Type B pancreatic cell (in vitro differentiated cells): ENCODE measurements at places on chromosomes 11 and 22. TPM values are rescaled to one million over a fixed set of nuclear protein-coding genes. Genes with fewer than 3 reads are reported as not detected.

The MICAL2 gene
- total RNA-seq = 35.7 and 38.0 TPM in 2 replicates

The TSSK2 gene
- not detected in 2 replicates for total RNA-seq

The MYOD1 gene
- total RNA-seq = 3.6 TPM in 1 of 2 replicates, not detected in the other

The NAT10 gene
- 46.9 and 63.5 TPM in 2 replicates for total RNA-seq

The ACCS gene
- total RNA-seq = 14.2 and 17.9 TPM in 2 replicates

The ANKRD13D gene
- 70.5 and 80.9 TPM in 2 replicates for total RNA-seq

The GGTLC2 gene
- total RNA-seq = not detected in 2 replicates

The CNIH2 gene
- 21.3 and 23.2 TPM in 2 replicates for total RNA-seq
